ENCODE measurements at places on chromosomes 4 and X. TPM values are rescaled to one million over a fixed set of nuclear protein-coding genes. Genes with fewer than 3 reads are reported as not detected.

DNA sequence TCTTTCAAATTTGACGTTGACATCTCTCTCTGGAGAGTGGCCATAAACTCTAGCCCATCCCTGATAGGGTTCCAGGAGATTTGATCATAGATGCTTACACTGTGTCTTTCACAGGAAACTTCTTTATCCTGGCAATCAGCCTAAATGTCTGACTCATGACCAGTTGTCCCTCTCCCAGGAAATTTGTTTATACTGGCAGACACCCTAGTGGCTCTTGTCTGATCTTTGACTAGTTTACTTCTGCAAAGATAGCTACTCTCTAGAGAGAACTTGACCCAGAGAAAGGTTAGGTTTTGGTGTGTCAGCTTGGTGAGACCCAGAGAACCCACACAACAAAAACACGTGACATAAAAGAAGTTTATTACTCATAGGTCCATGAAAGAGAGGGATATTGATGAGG lies 509.8 kb downstream of the CENPC start:
- DNase-seq = peak; percentile 91

GRCh38 chr4:174757736-174758135 lies 71.3 kb downstream of the GLRA3 start:
- no peak for DNase-seq

- DNase-seq = no peak
Observed at GRCh38 chrX:155673338-155673737, 60.6 kb upstream of the TMLHE start.

Gene FREM3
- not detected for total RNA-seq

- no peak for DNase-seq
Observed at GRCh38 chr4:153160821-153161220, 43.4 kb upstream of the TRIM2 start.

GRCh38 chrX:38563030-38563429 lies 1.7 kb downstream of the TSPAN7 start:
- DNase-seq = no peak

DNA sequence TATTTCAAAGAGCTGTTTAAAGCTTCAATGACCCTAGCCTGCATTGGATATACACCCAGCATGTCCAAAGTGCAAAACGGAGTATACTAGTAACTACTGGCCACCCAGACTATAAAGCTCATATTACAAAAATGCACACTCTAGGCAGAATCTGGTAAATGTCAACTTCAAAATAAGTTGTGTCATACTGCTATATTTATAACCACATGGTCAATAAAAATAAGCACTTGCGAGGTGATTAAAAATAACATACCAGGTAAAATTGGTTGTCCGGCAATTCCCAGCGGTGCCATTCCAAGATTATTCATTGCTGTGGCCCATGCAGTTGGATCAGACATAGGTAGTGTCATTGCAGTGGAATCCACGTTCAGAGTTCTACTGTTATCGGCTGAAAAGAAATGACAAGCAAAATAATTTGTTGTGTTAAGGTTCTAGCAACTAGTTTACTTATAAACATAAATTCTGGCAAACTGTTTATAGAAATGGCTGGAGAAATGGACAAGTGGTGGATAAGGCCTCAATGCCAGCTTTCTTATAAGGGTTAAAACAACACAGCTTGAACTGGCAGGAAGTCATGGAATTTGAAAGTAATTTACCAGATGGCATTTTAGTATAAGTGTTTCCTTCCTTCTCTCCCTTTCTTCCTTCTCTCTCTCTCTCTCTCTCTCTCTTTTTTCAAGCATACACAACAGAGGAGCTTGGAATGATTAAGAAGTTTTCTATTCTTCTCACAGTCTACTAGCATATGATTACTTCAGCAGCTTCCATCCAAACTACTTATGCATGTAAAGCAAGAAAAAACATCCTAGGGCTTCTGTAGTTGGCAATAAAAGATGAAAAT lies 199.9 kb downstream of the ENOX2 start:
- DNase-seq = no peak

DNA sequence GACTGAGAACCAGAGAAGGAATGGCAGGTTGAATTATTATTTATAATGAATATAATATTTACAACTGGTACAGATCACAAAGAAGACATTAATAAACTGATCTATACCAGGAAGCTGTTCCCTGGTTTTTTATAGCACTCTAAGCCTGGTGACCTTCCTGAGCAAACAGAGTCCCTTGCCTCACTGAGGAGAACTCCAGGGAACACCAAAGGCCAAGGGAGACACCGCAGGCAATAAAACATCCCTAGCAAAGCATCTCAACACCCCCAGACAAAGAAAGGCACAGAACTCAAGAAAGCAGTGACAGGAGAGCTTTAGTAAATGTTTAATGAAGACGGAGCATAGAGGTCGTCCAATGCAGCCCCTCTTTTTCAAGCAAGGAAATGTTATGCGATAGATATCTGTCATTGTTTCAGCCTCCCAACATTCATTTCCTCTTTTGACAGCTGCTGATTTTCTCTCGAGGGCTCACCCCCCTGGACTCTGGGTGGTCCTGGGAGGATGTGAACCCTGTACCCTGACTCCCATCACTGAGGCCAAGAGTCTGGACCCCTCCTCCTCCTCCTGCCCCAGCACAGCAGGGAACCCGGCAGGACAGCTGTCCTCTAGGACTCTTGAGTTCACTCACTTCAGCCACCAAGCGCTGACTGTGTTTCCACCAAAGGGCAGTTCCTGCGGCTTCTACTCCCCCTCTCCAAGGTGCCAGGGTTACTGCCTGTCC lies 342.5 kb upstream of the GATB start:
- no peak for DNase-seq

DNA sequence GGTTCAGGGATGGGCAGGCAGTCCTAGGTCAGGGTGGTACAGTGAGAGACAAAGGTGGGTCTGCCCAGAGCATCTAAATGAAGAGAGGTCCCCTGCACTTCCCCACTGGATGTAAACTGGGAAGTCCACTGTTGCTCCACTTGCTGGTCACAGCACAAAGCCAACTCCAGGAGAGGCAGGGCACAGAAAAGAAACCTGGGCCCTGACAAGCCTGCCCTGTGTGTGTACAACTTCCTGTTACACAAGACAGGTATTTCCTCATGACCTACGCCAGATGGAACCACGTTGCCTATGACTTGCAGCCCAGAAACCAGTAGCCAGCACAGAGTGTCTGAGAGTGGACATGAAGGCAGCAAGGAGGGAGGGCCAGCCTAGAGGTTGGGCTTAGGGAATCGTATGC lies 161.8 kb downstream of the SH3KBP1 start:
- peak; percentile 77 for DNase-seq

- no peak for DNase-seq
Observed at GRCh38 chrX:15399962-15400391, 15.8 kb upstream of the VEGFD start.

- DNase-seq = peak; percentile 77
Observed at GRCh38 chrX:104488811-104489210, 77.2 kb upstream of the IL1RAPL2 start.

DNA sequence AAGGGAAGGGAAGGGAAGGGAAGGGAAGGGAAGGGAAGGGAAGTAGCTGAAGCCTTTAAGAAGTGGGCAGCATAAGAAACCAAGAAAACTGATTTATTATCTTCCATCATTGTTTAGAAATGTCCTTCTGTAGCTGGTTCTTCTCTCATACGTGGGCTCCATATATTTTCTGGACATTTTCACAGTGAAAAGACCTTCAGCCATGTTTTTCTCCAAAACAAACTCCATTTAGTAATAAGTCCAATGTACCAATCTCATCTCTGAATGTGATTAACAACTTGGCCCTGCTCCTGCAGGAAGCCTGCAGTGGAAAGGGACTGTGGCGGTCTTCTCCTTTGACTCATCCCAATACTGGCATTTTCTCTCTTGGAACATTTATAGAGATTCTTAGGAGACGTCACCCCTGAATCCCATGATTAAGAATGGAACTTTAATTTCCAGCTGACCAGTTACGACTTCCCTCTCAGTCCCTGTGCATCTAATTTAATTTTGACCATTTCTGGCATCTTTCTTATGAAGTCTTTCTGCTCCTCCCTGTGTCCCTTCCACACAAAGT lies 96.6 kb upstream of the GUCY1A1 start:
- no peak for DNase-seq

DNA sequence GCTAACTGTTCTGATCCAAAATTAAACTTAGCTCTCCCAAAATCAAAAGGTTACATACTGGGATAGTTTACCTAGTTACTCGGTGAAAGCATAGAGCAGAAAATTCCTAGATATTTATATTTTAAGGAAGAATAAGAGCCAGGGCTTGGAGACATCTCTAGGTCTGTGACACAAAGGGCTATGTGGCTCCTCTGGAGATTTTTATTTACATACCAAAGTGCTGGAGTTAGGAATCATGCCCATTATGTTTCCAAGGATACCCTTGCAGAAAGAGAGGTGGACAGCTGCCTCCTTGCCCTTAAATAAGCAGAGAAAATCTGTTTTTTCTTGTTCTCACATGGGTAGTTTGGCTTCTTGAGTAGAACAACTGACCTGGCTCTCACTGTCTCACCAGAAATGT lies 9.0 kb downstream of the COX7B2 start:
- DNase-seq = no peak

DNA sequence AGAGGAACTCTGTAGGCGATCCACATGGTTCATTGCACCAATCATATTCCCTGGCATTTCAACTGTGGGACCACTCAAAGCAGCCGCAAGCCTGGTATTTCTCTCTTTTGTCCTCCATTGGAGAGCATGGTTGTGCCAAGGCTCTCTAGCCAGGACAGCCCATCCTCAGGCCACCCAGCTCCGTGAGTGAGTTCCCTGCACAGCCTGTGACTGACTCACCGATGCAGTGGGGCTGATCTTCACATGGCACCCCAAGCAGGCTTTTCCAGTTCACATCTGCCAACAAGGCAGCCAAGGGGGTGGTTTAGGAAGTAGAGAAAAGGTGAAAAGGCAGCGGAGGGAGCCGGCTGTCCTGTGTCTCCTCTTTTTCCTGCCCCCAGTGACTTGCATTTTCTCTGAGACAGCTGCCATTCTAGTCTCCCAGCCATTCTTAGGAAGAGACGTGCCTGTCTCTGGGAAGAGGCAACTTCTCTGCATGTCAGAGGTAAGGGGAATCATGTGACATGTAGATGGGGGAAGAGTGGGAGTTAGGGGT lies 69.2 kb downstream of the MID1IP1 start:
- peak; percentile 70 for DNase-seq

DNA sequence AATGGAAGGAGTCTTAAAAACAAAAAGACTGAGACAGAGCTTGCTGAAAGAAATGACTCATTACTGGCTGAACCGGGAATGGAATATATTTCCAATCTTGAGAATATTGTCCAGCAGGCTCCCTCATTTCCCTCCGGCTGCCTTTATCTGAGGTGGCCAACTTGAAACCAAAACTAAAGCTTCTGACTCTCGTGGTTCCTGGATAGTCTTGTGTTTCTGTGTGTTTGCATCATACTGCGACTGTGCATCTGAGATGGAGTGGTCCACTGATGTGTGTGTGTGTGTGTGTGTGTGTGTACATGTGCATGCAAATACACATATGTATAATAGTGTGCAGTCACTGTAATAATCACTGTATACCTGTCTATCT lies 145.6 kb upstream of the SCML1 start:
- peak; percentile 55 for DNase-seq

Gene TENM3
- total RNA-seq = 1.3 TPM

Gene NR3C2
- 0.77 TPM for total RNA-seq

DNA sequence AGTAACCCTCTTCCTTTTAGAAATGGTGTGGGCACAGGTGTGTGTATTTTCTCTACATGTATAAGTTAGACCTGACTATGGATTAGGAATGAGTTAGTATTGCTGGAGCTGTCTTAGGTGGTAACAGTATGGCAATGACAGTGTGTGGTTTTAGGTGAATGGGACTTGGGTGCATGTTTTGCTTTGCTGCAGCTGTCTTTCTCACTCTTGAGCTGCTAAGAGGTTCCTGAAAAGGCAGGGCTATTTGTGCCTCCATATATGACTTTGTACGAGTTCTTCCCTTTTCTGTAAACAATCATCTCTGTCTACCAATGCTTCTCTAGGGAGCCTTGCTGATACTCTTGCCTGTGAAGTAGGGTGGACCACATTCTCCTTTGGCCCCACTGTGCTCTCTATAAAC lies 234.8 kb upstream of the HHIP start:
- no peak for DNase-seq

Gene TIGD4
- total RNA-seq = 0.38 TPM

DNA sequence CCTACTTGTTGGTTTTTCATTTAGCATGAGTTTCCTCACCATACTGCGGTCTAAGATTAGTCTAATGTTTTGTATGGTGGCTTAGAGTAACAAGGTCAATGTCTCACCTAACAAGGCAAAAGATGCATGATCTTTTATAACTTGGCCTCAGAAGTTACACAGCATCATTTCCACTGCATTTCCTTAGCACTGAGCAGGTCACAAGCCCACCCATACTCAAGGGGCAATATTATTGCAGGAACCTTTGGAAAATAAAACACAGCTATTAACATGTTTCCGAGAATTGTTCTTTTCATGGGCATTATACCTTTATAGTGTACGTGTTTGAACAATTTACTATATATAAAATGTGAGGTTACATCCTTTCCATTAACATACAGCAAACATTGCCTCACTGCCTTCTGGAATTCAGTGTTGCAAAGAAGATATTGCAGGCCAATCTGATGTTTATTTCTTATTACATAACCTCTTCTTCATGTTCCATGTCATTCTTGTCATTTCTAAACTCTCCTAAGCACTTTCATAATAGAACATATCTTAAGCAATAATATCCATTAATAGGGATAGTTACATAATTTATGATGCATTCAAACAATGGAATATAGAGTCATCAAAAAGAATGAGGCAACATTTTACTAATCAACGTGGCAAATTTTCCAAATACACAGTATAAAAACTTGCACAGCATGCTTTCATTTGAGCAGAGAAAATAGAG lies 153.8 kb downstream of the AREG start:
- DNase-seq = no peak

- DNase-seq = no peak
Observed at GRCh38 chr4:6338951-6339817, 69.5 kb downstream of the WFS1 start.

- DNase-seq = no peak
Observed at GRCh38 chr4:100168521-100168920, 21.7 kb downstream of the DDIT4L start.

DNA sequence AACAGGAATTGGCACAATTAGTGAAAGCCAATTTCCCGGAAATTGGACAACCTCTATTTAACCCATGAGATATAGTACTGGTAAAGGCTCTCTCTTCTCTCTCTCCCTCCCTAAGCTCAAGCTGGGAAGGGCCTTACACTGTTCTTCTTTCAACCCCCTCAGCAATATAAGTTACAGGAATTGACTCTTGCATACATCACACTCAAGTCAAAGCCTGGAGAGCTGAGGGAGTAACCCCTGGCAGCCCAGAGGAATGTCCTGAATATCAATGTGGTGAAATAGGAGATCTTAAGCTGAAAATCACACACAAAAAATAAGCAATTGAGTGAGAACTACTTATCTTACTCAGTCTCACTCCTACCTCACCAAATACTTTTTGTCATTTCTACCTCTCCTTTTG lies 186.9 kb upstream of the SPOCK3 start:
- no peak for DNase-seq

- peak; percentile 41 for DNase-seq
Observed at GRCh38 chr4:149531861-149532260, 283.8 kb downstream of the IQCM start.

DNA sequence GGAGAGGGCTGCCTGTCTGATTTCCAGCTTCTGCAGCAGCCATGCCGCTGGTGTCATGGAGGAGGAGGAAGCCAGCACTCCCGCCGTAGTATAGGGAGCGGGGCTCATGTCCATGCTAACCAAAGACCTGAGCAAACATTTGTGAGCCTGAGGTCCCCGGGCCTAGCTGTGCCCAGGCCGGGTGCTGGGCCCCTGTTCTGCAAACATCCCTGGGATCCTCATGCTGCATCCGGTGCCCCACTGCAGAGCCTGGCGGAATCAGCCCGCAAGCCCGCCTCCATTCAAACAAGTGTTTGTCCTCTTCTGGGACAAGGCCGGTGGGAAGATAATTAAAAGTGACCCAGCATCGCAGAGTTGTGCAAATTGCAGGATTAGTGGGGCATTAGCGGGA lies 106.3 kb downstream of the SORCS2 start:
- no peak for DNase-seq

Gene GRIA3
- total RNA-seq = 0.51 TPM

Measured in bronchial epithelial cell (primary cell).